ENCODE measurements at places on chromosomes 1 and 21.

GRCh38 chr1:26102119-26102518 is 9.5 kb upstream of the PDIK1L start:
- no peak for DNase-seq

- DNase-seq, result no peak
These were observed 214.6 kb upstream of the NFIA start for GRCh38 chr1:60867782-60868181.

DNA sequence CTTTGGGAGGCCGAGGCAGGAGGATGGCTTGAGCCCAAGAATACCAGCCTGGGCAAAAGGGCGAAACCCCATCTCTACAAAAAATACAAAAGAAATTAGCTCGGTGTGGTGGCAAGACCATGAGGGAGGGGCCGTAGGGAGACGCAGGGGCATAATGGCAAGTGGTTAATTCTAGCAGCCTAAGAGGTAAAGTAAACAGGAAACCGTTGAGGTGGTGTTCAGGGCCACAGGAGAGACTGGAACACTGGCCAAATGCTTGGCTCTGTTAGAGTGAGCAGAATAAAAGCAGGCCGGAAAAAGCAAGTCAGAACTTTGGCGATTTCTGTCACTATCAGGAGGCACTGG is 89.2 kb downstream of the RIPK4 start:
- no peak for DNase-seq

- DNase-seq, result no peak
These were observed 70.5 kb upstream of the MCOLN3 start for GRCh38 chr1:85118751-85119150.

DNA sequence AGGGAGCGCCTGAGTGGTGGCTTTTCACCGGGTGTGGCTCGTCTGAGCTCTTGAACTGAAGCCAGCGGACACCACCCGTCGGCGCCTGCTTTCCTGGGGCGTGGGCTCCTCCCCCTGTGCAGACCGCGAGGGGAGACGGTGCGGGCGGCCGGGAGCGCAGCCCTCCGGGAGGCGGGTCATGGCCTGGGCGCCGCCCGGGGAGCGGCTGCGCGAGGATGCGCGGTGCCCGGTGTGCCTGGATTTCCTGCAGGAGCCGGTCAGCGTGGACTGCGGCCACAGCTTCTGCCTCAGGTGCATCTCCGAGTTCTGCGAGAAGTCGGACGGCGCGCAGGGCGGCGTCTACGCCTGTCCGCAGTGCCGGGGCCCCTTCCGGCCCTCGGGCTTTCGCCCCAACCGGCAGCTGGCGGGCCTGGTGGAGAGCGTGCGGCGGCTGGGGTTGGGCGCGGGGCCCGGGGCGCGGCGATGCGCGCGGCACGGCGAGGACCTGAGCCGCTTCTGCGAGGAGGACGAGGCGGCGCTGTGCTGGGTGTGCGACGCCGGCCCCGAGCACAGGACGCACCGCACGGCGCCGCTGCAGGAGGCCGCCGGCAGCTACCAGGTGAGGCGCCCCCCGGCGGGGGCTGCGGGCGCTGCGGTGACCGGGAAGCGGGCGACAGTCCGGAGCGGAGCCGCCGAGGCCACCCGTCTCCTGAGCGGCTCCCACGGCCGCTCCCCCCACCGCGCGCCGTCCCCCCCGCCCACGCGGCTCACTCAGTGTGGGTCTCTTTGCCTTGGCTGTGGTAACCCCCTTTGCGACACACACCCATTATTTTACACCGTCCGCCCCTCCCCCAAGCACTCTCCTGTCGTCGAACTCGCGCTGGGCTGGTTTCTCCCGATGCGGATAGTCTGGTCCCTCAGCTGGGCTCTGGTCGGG is at the start of gene TRIM58:
Gene TRIM58, plus strand, starts transcription at position 119 of the 916 bp plus-strand sequence. Its CDS starts 60 bp downstream, at position 179.
- DNase-seq, result no peak

DNA sequence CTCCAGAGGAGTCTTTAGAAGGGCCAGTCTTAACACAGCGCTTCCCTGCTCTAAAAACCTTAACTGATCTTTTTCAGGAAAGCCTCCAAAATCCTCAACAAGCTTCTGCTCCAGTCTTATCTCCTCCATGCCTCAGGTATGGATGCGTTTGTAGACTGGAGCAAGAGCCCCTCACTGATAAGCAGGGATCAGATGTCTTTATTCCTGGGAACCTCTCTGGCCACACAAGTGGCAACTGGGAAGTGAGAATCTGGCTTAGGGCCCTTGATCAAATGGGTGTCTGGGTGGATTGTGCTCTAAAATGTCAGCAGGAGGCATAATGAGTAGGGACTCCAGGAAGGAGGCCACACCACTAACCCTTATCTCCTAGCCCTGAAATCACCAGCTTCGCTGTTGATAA is 1.4 kb downstream of the ZBTB8A start:
- DNase-seq, result no peak

- DNase-seq, result no peak
These were observed 11.7 kb downstream of the CNIH4 start for GRCh38 chr1:224368409-224368808.

DNA sequence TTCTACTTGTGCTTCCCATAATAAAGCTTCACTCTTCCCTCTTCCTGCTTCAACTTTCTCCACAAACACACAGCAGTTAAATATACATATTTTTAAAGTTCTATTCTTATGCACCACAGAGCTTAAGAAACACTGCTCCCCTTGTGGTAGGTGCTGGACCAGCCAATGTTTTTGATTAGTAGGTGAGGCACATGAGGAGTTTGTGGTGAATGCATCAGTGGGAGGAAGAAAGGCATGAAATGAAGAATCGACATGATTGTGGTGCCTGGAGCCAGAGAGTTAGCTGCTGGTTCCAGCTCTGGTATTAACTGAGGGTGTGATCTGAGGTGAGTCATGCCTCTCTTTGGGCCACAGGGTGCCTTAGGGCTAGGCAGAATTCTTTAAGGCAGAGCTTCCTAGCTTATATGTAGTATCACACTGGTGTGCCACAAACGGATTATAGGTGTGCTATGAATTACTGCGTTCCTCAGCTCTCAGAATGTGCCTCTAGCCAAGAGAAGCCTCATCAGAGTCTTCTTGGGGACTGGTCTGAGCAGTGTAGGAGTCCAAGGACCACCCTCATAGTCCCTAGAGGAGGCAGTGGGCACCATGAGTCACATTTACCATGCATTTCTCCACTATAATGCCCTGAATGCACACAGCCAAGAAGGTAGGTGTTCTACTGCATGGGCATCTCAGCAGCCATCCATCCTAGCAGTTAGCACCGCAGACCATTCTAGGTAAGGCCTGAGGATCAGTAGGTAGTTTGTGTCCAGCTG is 97.4 kb upstream of the SGIP1 start:
- DNase-seq, result peak; percentile 51

- DNase-seq, result no peak
These were observed 216.0 kb downstream of the ZNF326 start for GRCh38 chr1:90210633-90211491.

GRCh38 chr1:161008869-161009510 is 12.0 kb downstream of the F11R start:
- DNase-seq, result no peak

DNA sequence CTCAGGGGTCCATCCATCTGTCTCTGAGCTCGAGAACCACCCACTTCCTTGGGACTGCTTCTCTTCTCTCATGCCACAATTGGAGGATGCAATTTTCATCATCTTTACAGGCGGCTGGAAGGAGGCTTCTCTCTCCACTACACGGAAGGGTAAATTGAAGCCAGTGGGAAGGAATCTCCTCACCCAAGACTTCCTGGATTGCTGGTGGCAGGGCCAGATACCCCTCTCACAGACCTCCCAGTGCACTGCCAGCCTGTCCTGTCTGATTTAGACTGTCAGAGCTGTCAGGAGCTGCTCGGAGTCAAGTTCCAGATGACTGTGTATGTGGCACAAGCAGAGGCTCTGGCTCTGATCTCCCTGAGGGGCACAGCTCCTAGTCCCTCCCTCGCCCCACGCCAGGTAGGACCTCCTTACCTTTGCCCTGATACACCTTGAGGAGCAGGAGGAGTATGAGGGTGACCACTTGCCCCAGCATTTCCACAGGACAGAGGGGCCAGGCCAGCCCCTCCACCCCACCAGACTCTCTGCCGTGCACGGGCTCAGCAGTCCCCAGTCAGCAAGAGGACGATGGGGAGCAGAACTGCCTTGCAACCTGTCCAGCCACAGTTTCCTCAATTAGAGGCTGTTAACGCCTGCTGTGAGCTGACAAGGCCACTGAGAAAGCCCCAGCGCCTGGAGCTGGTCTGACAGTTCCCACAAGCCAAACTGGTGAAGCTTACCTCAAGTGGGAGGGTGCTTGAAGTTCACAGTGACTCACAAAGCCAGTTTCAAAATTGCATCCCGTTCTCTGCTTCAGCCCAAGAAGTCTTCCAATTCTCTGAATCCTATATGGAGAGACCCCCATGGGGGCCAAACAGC is at the start of gene CD244:
Gene CD244, minus strand, starts transcription at position 685 of the 858 bp plus-strand sequence. Its CDS starts 210 bp downstream, at position 475.
- DNase-seq, result peak; percentile 64

GRCh38 chr21:31731056-31731856 is 662 bp downstream of the SCAF4 start:
- peak; percentile 55 for DNase-seq

- DNase-seq, result no peak
These were observed 8.3 kb upstream of the MAP3K21 start for GRCh38 chr1:233319272-233319671.

DNA sequence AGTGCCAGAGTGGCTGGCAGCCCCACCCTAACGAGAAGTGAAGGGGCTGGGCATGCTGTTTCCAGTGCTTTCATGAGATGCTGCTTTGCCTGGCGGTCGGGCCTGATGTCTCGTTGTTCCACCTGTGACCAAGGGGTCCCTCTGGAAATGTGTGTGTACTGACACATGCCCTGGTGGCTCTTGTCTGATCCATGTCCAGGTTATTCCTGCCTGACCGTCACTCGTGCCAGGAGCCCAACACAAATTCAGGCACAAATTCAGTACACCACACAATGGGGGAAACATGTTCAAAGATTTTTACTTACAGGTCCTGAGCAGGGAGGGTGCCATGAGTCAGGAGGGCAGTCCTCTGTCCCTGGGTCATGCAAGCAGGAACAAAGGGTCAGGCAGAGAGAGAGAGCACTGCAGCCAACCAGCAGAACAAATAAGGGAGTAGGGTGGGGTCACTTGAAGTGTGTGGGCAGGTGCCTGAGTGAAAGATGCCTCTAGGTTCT is 76.3 kb downstream of the ADARB1 start:
- DNase-seq, result no peak

- no peak for DNase-seq
These were observed 725 bp upstream of the VWA1 start for GRCh38 chr1:1434824-1435105.

DNA sequence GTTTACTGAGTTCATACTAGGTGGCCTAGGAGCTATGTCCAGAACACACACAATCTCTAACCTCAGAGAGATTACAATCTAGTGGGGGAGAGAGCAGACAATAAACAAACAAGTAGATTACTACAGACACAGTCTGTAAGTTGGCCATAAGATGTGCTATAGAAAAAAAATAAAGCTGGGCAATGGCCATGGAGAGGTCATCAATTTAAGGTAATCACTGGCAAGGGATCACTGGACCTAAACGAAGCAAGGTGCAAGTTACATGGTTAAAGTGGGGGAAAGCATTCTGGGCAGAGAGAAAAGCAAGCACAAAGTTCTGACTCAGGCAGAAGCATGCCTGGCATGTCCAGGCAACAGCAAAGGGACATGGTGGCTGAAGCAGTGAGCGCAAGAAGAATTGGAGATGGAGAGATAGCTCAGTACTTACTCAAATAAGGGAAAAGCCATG is 147.0 kb downstream of the RERE start:
- DNase-seq, result no peak

- DNase-seq, result no peak
These were observed 177.3 kb upstream of the CAMK1G start for GRCh38 chr1:209406168-209406567.

GRCh38 chr1:203692565-203693470 is 66.2 kb downstream of the ATP2B4 start:
- peak; percentile 27 for DNase-seq

DNA sequence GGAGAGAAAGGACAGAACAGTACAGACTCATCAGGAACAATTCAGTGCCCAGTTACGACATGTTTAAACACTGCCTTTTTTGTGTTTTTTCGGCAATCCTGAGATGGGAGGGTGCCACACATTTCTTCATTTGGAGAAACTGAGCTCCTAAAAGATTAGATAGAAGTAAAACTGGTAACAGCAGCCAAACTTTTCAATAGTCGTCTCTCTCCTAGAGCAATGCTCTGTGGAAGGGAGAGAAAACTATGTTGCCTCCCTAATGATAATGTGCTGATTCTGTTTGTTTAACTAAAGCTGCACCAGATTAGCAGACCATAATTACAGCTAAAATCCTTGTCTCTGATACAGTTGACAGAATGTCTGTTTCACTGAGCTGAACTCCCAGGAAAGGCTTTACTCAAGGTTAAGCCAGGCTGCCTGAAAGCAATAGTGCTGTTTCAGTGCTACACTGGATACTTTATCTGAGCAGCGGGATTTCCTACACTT is 76.2 kb upstream of the CXADR start:
- no peak for DNase-seq

GRCh38 chr21:45573452-45574035 is 31.3 kb upstream of the SLC19A1 start:
- DNase-seq, result no peak

GRCh38 chr1:110864287-110864686 is 8.7 kb upstream of the CD53 start:
- DNase-seq, result no peak

- no peak for DNase-seq
These were observed 55.9 kb upstream of the ATP5PO start for GRCh38 chr21:33971492-33972013.

- DNase-seq, result no peak
These were observed 37.0 kb downstream of the MATN1 start for GRCh38 chr1:30686236-30686935.

DNA sequence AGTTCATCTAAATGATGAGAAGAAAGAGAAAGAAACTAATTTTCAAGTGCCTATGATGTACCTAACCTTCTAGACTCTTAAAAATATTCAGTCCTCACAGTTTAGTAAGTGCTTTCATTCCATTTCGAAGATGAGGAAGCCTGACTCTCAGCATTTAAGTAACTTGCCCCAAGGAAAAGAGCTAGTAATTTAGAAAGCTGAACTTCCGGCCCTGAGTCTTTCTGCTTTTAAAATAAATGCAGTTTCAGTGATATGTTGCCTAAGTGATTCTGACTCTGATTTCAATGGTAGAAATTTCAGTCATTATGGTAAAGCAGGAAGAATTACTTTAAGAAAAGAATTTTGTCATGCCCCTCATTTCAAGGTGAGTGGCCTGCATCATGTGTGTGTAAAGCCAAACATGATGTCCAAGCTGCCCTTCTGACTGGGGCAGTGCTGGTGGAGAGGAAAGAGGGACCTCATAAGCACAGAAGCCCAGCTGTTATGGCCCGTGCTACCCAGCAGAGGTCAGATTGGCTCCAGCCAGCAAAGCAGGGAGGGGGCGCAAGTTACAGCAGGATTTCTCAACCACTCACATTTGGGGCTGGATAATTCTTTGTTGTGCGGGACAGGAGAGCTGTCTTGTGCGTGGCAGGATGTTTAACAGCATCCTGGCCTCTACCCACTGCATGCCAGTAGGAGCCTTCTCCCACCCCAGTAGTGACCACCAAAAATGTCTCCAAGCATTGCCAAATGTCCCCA is 10.7 kb downstream of the ATP1A4 start:
- DNase-seq, result no peak

Data from CD4-positive, alpha-beta T cell treated with Interleukin-21 for 1 hour (primary cell).